ENCODE measurements at places on chromosomes 12 and 14.

GRCh38 chr12:57355734-57356133 is 75.1 kb downstream of the R3HDM2 start:
- DNase-seq: no peak

GRCh38 chr14:65794674-65795279 is 382.2 kb downstream of the FUT8 start:
- DNase-seq: no peak

GRCh38 chr12:15130541-15130940 is 90.7 kb downstream of the RERG start:
- DNase-seq: no peak

DNA sequence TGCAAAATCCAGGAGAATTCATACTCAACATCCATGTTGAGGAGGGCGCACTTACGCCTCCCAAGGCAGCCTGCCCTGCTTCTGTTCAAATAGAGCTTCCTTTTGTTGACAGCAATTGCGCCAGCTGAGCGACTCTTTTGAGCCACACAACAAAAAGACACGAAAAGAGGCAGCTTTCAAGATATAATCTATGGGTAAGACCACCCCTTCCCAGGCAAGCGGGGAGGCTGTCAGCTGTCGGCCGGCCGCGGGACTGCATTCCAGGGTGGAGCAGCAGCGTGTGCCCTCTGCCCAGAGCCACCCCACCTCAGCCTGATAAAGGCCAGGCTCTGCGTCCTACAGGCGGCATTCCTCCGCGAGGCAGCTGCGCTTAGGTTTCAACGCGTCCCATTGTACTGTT is 15.8 kb upstream of the STAB2 start:
- DNase-seq: no peak

DNA sequence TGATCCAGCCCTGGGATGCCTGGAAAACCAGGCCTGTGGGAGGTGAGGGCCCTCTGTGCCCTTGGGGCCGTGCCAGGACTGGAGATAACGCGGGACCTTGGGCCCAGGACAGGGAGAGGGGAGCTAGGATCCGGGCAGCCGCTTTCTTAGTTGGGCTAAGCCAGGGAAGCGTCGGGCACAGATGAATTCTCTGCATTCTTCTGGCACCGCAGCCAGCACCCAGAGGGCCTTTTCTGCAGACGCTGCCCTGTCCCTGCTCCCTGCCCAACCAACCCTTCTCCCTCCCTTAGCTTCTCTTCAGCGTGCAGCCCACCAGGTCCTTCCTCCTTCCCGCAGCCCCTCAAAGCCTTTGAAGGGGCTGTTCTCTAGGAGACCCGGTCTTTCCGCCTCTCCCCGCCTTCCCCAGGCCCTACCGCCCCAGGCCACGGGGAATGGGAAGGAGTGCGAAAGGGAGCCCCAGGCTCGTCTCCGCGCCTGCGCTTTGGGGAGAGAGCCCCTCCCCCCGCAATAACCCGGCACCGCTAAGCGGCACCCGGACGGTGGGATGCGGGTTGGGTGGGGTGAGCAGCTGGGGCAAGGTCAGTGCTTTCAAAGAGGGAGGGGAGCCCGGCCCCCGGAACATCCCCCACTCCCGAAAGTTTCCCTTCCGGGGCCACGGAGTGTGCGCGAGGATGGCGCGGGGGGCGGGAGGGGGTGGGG is 663 bp downstream of the NCKAP5L start:
- peak; percentile 25 for DNase-seq

DNA sequence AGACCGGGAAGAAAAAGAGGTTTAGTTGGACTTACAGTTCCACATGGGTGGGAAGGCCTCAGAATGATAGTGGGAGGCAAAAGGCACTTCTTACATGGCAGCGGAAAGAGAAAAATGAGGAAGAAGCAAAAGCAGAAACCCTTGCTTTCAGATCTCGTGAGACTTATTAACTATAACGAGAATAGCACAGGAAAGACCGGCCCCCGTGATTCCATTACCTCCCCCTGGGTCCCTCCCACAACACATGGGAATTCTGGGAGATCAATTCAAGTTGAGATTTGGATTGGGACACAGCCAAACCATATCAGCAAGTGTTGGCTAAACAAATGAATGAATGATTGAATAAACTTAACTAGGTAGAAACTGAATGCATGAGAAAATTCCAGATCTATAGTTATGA is 85.3 kb upstream of the PARP11 start:
- DNase-seq: no peak

DNA sequence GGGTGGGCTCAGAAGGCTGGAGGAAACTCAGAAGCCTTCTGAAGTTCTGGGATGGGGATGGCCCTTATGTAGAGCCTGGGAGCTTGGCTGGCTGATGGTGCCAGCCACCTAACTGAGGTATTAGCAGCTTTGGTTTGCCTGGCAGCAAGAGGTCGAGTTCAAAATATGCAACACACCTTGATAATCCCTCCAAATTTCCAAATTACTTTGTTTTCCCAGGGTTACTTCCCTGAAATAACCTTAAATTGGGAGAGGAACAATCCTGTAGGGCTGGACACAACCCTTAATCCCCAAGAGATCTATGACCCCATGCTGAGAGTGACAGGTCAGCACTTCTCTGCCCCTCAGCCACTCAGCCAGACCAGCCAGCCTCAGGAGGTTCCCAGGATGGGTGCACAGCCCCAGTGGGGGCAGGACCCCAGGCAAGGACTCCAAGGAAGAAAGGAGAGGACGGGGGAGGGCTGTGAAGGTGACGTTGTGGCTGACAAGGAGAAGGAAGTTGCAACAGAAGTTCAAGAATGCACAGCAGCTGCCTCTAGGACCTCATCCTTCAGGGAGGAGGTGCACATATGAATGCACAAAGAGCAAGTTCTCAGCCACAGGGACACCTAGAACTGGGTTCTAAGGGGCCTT is 18.6 kb upstream of the KRT77 start:
- no peak for DNase-seq

DNA sequence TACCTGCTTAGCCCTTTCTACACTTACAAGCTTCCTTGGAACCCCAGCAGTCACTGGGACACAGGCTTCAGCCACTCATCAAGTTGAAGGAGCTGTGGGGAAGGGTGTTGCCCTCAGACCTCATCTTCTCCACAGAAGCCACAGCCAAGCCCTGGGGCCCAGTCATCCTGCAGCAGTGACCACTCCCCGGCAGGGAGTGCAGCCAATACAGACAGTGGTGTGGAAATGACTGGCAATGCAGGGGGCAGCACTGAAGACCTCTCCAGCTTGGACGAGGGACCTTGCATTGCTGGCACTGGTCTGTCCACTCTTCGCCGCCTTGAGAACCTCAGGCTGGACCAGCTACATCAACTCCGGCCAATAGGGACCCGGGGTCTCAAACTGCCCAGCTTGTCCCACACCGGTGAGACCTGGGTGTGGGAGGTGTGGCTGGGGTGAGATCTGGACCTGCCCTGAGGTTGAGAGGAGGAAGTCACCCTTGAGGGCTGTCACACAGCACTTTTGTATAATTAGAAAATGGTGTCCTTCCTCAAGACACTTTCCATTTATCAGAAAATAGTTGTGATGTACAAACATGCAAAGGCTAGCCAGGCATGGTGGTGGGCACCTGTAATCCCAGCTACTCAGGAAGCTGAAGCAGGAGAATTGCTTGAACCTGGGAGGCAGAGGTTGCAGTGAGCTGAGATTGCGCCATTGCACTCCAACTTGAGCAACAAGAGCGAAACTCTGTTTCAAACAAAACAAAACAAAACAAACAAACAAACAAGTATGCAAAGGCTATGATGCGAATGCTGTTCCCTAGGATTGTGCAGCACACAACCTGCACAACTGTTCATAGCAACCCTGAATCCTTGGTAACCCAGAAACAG is 9.9 kb downstream of the GLI1 start:
- DNase-seq: no peak

- DNase-seq: no peak
Measured at GRCh38 chr14:89280600-89280999, 136.4 kb downstream of the FOXN3 start.

DNA sequence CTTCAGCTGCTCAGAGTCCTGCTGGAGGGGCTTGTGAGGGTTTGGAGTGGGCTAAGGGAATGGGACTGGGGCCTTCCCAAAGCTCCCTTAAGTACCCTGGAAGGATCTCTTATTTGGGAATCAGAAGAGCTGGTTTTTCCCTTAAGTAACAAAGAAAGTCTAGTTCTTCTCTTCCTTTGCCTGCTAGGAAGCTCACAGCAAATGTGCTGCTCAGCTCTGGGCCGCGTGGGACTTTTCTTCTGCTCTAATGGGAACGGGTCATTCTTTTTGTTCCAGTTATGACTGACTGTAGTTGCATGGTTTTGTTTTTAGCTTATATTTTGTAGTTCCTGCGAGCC is 6.0 kb downstream of the KIF26A start:
- no peak for DNase-seq

DNA sequence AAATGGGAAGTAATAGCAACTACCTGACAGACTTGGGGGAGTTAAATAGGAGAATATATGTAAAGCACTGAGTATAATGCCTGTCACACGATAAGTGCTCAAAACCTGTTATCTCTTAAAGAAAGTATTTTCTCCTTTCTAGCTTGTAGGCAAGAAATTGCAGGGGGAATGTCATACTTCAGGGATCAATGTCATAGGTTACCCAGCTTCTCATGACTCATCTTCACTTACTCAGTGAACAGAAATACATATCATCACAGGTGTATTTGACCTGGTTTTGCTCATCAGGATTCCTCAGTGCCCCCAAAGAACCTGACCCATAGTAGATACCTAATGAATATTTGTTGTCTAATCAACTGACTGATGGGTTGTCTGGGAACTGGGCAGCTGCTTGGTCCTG is 285.0 kb upstream of the ATP2B1 start:
- DNase-seq: no peak

DNA sequence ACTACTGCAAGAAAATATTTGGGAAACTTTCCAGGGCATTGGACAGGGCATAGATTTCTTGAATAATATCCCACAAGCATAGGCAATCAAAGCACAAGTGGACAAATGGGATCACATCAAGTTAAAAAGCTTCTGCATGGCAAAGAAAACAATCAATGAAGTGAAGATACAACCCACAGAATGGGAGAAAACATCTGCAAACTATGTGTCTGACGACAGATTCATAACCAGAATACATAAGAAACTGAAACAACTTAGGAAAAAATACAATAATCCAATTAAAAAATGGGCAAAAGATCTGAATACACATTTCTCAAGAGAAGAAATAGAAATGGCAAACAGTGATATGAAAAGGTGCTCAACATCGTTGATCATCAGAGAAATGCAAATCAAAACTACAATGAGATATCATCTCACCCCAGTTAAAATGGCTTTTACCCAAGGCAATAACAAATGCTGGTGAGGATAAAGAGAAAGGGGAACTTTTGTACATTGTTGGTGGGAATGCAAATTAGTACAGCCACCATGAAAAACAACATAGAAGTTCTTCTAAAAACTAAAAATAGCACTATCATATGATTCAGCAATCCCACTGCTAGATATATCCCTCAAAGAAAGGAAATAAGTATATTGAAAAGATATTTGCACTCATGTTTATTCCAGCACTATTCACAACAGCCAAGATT is 33.8 kb upstream of the ATP2B1 start:
- no peak for DNase-seq

GRCh38 chr14:60757567-60758002 is 23.0 kb downstream of the MNAT1 start:
- no peak for DNase-seq

DNA sequence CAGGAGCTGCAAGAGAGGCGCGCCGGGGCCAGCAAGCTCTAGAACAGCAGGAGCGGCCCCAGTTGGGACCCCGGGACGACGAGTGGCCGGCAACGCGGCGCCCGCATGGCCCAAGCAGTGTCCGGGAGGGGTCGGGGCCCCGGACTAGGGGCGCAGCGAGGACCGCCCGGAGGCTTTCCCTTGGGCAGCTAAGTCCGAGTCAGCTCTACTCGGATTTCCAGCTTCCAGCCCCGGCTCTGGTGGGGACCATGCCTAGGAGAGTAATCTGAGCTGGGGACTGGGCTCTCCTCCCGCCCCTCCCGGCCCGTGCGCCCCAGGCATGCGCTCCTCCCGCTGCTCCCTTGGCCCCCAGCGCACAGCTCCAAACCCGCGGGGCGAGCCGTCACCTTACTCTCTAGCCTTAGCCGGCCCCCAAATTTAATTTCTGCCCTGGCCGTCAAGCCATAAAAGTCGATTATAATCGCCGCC is 41.6 kb upstream of the CAPRIN2 start:
- DNase-seq: no peak

GRCh38 chr14:23361320-23361719 is 3.7 kb downstream of the EFS start:
- DNase-seq: no peak

- peak; percentile 85 for DNase-seq
Measured at GRCh38 chr14:73851567-73852382, at the start of gene PTGR2. TSS of gene PTGR2 (plus strand) at chr14:73851831. CDS start at chr14:73858863, 7,032 bp downstream.

GRCh38 chr14:54102051-54102456 is 145.4 kb upstream of the BMP4 start:
- DNase-seq: no peak

DNA sequence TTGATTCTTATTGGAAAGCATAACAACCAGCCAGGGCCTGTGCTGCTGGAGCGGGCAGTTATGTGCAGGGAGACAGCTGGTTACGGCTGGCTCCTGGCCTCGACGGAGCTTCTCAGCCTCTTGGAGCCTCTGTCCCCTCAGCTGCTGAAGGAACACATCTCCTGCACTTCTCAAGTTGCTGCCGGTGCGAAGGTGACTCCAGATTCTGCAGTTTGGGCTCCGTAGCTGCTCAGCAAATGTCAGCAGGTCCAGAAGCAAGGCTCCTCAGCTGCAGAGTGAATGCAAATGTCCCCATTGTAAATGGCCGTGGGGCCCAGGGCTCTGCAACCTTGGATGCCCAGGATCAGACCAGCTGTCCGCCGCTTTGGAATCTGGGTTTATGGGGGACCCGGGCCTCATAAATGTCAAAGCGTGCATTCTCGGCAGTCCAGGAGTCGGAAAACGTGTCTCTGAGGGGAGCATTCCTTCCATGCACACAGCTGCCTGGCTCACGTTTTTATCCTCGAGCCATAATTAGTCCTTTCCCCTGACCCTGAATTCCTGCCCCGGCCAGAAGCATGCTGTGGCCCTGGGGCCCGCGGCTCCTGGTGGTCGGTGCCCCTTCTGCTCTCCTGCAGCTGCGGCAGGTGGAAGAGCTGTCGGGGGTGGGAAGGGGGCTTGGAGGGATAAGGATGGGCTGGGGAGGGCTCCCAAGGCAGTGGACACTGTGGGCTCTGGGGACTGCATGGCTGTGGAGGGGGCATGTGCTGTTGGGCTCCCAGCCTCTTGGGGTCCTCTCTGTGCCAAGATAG is 106.0 kb downstream of the KIF26A start:
- no peak for DNase-seq

- no peak for DNase-seq
Measured at GRCh38 chr12:7034464-7034863, 16.2 kb upstream of the LPCAT3 start.

- DNase-seq: no peak
Measured at GRCh38 chr12:94516985-94517384, 57.3 kb upstream of the CEP83 start.

DNA sequence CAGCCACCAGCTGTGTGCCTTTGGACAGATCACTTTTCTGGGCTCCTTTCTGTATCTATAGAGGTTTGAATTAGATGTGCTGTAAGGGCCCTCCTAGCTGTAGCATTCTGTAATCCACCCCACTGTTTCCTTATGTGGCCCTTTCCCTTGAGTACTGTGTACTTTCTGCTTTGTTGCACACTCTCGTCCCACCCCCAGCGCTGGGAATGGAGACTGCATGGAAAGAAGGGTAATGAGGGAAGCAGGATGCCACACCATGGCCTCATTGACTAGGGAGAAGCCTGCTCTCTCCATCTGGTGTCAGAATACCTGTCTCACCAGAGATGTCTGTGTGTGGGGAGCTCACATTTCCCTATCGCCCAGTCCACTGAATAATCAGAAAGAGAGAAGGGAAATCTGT is 13.6 kb upstream of the GALNT16 start:
- DNase-seq: no peak

Measured in stimulated activated CD4-positive, alpha-beta T cell treated with anti-CD3 and anti-CD28 coated beads, Interleukin-1b, Interleukin-23, amount 100 ng/mL, for 4 hours (primary cell).